Activated T-cell treated with anti-CD3 and anti-CD28 coated beads for 1 hour (primary cell): ENCODE measurements at places on chromosomes 13 and 19.

DNA sequence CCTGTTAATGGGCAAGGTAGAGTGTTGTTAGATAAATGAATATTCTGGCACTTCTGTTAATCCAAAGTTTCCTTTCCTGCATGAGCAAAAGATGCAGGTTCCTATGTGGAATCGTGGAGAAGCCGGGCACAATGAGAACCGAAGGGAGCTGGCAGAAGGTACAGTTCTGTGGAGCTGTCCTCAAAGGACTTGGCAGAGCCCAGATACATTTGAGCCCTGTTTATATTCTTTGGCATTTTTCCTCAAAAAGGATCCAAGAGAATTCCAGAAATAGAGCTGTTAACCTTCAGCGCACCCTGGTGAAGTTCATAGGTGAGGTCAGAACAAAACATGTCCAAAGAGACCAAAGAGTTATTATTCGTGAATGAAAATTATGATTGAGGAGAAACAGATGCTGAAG lies 4.0 kb upstream of the DLEU7 start:
- no peak for DNase-seq

DNA sequence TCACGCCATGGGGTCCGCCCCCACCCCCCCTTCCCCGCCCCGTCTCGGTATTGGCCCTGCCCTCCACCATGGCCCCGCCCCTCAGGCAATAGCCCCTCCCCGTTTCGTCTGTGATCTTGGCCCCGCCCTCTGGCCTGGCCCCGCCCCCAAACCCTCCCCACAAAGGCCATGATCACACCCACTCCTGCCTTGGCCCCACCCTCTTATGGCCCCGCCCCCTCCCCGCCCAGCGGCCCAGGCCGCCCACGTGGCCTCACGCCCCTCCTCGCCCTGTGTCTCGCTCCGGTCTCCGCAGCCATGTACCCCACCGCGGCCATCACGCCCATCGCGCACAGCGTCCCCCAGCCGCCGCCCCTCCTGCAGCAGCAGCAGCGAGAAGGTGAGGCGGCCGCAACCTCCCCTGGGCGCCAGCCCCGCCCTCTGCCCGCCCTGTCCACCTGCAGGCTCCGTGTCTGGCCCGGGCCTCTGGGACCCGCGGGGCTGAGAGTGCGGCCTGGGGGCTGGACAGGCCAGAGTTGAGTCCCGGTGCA lies 61.3 kb downstream of the CELF5 start:
- peak; percentile 47 for DNase-seq

DNA sequence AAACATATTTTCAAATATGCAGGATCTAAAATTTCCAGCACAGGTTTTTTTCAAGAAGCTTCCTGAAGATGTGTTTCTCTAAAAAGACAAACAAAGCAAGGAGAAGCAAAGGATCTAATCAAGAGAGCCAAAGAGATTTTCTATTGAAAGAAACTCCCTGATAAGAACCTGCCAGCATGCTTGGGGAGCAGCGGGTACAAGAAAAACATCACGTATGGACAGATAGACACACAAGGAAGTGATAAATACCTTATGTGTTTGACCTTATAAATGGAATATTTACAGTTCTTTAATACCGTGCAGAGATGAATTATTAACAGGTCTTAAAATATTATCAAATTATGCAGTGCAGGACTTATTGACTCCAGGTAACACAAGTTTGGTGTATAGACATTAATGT lies 562.1 kb downstream of the DACH1 start:
- no peak for DNase-seq

DNA sequence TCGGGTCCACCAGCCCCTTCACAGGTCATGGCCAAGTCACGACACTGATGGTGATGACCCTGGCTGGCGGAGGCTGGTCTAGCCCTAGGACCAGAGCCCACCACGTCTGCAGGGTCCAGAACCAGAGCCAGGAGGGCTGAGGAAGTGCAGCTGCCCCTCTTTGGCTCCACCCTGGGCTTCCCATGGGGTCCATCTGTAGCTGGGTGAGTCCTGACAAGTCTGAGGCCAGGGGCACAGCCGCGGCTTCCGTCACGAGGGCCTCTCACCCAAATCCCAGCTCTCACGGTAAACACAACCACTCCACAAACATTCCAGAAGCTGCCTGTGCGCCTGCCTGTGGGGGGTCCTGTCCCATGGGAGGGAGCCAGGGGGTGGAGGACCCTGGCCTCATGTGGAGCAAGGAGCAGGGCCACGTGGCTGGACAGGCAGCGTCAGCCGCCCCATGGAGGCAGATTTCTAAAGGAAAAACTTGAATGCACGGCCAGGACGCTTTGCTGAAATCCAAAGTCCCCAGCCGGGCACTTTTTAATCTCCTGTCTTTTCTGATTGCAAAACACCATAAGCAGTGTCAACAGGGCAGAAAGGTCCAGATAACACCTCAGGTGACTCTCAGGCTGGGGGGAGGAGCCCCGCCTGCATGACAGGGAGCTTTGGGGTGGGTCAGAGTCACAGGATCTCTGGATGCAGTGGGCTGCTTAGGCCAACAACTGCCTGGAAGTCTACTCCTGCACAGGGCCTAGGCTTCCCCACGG lies 29.9 kb downstream of the CEBPG start:
- DNase-seq = no peak

DNA sequence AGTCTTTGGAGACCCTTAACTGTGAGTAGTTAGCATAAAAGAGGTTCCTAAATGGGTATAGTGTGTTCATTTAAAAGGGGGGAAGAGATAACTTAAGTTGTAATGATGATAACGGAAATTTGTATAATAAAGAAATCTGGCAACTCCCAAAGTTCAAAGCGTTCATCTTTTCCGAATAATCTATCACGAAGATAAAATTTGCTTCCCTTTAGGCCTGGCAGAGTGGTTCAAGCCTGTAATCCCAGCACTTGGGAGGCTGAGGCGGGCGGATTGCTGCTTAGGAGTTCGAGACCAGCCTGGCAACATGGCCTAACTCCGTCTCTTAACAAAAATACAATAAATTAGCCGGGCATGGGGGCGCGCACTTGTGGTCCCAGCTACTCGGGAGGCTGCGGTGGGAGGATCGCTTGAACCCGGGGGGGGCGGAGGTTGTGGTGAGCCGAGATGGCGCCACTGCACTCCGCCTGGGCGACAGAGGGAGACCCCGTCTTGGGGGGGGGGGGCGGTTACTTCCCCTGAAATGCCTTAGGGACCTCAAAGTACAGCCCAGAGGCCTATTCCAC lies 934 bp downstream of the N4BP2L2 start:
- DNase-seq = peak; percentile 19

- no peak for DNase-seq
Measured at GRCh38 chr13:94683409-94683808, 28.9 kb downstream of the SOX21 start.

GRCh38 chr13:52921194-52921593 lies 72.8 kb upstream of the PCDH8 start:
- no peak for DNase-seq

DNA sequence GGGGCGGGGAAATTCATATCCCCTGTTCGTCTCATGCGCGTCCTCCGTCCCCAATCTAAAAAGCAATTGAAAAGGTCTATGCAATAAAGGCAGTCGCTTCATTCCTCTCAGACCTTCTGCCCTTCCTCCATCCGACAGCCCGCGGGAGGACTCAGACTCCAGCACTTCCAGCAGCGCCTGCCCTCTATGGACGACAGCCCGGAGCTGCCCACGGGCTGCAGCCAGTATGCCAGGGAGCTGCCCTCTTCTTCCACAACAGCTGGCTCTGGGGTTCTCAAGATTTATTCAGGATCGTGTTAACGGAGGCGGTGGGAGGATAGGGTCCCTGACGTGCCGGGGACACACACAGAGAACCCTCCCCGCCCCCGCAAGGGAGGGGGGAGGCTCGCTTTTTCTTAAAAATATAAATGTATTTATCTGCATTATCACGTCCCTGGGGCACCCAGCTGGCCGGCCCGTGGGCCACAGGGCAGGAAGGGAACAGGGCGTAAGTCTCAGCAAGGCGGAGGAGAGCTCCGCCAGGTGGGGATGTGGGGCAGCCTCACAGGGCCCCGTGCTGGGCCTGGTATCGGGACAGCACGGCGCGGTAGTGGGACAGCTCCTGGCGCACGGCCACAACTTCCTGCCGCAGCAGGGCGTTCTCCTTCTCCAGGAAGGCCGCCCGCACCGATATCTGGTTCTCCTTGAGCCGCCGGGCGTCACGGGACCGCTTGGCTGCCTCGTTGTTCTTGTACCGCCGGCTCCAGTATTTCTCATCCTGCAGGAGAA lies 6.7 kb downstream of the DBP start:
- no peak for DNase-seq

DNA sequence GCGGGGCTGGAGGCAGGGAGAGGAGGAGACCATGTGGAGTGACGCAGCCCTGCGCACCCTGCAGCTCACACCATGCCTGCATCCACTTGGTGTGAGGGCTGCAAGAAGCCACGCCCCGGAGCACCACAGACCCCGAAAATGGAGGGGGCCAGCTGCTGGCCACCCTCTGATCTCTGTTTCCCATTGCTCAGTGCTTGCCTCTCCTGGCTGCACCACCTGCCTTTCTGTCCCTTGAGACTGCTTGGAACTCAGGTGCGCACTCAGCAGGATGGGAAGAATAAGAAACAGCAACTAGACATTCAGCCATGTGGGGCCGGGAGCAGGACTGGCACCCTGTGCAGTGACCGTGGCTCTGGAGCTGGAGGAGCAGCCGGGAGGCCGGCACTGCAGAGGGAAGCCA lies 64.0 kb downstream of the ANKRD10 start:
- no peak for DNase-seq

- DNase-seq = no peak
Measured at GRCh38 chr13:69820180-69820579, 287.4 kb upstream of the ATXN8OS start.

GRCh38 chr13:68993154-68993553 lies 1114.5 kb upstream of the ATXN8OS start:
- DNase-seq = no peak

- DNase-seq = no peak
Measured at GRCh38 chr13:72004784-72005374, 137.9 kb upstream of the DACH1 start.

DNA sequence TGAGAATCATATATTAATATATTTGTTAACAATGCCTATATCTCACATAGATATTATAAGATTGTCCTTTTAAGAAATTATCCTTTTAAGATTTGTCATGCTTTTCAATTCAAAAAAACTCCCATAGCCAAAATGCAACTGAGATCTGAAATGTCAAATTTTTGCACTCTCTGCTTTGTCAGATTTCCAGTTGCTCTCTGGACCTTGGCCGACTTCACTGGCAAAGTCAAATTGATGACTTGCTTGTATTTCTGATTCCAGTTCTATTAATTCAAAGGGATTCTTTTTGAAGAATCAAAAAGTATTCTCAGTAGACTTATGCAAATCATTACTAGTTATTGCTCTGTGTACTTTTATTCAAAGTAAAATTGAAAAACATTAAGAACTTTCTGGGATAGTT lies 101.2 kb upstream of the SCEL start:
- DNase-seq = no peak

DNA sequence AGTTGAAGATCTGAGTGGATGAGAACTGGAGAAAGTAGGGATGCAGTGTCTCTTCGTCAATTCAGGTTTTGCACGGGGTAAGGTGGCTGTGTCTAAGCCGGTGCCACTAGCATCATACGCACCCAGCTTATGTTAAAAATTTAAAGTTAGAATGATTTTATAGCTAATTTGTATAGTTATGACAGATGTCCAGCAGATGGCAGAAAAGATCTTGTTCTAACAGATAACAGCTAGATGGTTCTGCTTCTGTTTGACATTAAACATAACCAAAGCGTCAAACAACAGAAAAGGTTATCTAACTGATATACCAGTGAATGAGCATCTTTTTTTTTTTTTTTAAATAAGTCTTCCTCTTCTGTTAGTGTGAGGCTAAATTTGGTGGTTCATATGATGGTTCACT lies 18.8 kb upstream of the EDDM13 start:
- no peak for DNase-seq

DNA sequence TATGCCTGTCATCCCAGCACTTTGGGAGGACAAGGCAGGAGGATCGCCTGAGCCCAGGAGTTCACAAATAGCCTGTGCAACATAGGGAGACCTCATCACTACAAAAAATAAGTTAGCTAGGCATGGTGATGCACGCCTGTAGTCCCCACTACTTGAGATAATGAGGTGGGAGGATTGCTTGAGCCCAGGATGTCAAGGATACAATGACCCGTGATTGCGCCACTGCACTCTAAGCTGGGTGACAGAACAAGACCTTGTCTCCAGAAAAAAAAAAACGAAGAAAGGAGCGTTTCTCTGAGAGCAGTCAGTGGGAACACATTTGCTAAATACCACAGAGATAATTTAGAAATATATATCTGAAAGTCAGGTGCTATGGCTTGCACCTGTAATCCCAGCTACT lies 11.9 kb downstream of the CDADC1 start:
- no peak for DNase-seq

GRCh38 chr19:12800466-12800770 lies 1.2 kb downstream of the PRDX2 start:
- no peak for DNase-seq

- no peak for DNase-seq
Measured at GRCh38 chr19:13611596-13611995, 105.3 kb upstream of the CACNA1A start.

DNA sequence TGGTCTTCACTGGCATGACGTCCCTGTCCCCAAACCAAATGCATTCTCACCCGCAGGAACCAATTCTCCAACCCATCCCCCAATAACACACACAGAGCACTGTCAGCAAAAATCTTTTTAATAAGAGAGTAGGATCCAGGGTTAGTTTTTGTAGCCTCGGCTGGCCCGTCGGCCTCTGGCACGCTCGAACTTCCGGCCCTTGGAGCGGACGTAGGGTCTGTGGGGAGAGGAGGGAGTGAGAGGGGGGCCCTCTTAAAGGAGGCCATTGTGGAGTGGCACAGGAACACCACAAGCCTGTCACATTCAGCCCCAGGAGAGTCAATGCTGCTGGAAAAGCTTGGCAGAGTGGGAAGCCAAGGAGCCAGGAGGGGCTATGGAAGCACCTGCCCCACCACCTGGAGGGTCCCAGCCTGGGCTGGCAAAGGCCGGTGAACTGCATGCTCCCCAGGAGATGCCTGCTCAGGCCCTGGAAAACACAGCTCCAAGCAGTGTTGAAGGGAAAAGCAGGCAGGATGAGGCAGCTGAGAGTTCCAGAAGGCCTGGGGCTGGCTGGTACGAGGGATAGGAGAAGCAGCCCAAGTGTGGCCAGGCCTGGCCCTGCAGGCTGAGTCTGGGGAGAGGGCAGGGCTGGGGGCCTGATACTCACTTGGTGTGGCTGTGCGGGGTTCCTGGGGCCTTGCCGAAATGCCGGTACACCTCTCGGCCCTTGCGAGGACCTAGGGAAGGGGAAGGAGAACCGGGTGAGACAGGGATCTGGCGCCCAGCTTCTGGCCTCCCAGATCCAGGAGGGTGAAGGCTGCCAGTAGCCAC lies 560 bp upstream of the FAM83E start:
- no peak for DNase-seq

GRCh38 chr19:461721-462551 lies 1.1 kb upstream of the SHC2 start:
- DNase-seq = no peak

GRCh38 chr19:42514449-42514848 lies 13.8 kb downstream of the CEACAM1 start:
- DNase-seq = no peak

- DNase-seq = no peak
Measured at GRCh38 chr13:97414392-97414791, 19.6 kb upstream of the RAP2A start.
